ENCODE measurements at places on chromosomes 4 and X. TPM values are rescaled to one million over a fixed set of nuclear protein-coding genes. Genes with fewer than 3 reads are reported as not detected.

Gene FREM3
- total RNA-seq: not detected

Gene ABLIM2
- 2.5 TPM for total RNA-seq

Gene RXFP1
- not detected for total RNA-seq

Gene VSIG4
- 0.11 TPM for total RNA-seq

GRCh38 chr4:168993714-168994510, 16.1 kb downstream of the CBR4 start:
- H3K27me3 ChIP-seq: no peaks in the 10 kb centered on the region
- no peak overlapping the region for H3K27ac ChIP-seq
- no peak overlapping the region for H3K4me3 ChIP-seq
- DNase-seq: no peak
- peaks cover 7% of the 10 kb centered on the region for H3K36me3 ChIP-seq
- no peaks in the 10 kb centered on the region for H3K4me1 ChIP-seq

- H3K4me1 ChIP-seq: no peaks in the 10 kb centered on the region
- no peak for DNase-seq
- H3K4me3 ChIP-seq: no peak overlapping the region
- no peaks in the 10 kb centered on the region for H3K27me3 ChIP-seq
- H3K36me3 ChIP-seq: no peaks in the 10 kb centered on the region
- no peak overlapping the region for H3K27ac ChIP-seq
These were observed 1419.8 kb downstream of the ADGRL3 start for GRCh38 chr4:62619971-62620370.

GRCh38 chrX:108224218-108224617, 132.6 kb downstream of the ATG4A start:
- no peak overlapping the region for H3K4me3 ChIP-seq
- H3K27ac ChIP-seq: no peak overlapping the region
- no peaks in the 10 kb centered on the region for H3K27me3 ChIP-seq
- no peak for DNase-seq
- H3K4me1 ChIP-seq: no peaks in the 10 kb centered on the region
- H3K36me3 ChIP-seq: no peaks in the 10 kb centered on the region

- no peaks in the 10 kb centered on the region for H3K27me3 ChIP-seq
- no peak overlapping the region for H3K4me3 ChIP-seq
- no peak for DNase-seq
- no peaks in the 10 kb centered on the region for H3K36me3 ChIP-seq
These were observed 99.5 kb upstream of the FAM9B start for GRCh38 chrX:9133426-9133825.

- no peak for DNase-seq
- H3K4me3 ChIP-seq: no peak overlapping the region
These were observed 1.9 kb downstream of the TSPYL2 start for GRCh38 chrX:53084043-53084570.

DNA sequence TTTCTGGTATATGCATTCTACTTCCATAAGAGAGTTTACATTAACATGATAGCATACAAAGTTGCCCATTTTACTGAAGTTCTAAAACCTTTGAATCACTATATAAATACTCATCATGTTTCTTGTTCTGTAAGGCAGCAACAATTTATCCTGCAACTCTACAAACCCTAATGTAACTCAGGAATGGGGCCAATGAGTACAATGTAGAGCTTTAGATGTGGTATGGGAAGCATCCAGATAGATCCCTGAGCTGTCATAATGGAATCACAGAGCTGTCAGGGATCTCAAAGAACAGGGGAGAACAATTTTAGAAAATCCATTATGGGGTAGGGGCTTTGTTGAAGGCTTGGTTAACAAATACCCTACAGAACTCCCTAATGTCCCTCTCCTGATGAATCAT, 88.5 kb downstream of the DCUN1D4 start:
- no peaks in the 10 kb centered on the region for H3K27me3 ChIP-seq
- H3K4me1 ChIP-seq: no peaks in the 10 kb centered on the region
- no peak for DNase-seq
- H3K4me3 ChIP-seq: no peak overlapping the region
- H3K27ac ChIP-seq: no peak overlapping the region
- H3K36me3 ChIP-seq: no peaks in the 10 kb centered on the region

DNA sequence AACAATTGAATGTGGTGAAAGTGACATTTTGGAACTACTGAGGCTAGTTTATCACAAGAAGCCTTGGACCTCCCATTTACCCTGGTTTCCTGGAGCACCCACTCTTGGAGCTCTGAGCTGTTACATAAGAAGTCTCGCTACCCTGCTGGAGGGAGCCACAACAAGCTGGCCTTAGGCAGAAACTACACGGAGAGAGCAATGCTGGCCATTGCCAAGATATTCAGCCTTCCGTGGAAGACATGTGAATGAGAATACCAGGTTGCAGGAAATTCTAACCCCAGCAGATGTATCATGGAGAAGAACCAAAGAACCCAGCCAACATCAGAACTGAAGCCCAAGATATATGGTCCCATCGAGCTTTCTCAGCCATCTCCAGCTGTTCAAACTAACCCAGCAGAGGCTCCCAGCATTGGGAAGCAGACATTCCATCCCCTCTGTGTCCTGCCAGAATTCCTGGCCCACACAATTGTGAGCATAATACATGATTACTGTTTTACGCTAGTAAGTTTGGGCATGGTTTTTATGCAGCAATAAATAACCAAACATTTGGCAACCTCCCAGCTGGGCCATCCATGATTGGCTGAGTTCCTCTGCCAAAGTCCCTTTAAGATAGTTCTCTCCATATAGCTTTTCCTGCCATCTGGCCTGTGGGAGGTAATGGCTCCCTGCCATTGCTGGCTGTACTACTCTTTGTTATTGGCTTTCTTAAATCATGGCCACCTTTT, 17.9 kb upstream of the PDE5A start:
- H3K27ac ChIP-seq: no peak overlapping the region
- peaks cover 9% of the 10 kb centered on the region for H3K27me3 ChIP-seq
- no peak overlapping the region for H3K4me3 ChIP-seq
- H3K36me3 ChIP-seq: no peaks in the 10 kb centered on the region
- no peak for DNase-seq

DNA sequence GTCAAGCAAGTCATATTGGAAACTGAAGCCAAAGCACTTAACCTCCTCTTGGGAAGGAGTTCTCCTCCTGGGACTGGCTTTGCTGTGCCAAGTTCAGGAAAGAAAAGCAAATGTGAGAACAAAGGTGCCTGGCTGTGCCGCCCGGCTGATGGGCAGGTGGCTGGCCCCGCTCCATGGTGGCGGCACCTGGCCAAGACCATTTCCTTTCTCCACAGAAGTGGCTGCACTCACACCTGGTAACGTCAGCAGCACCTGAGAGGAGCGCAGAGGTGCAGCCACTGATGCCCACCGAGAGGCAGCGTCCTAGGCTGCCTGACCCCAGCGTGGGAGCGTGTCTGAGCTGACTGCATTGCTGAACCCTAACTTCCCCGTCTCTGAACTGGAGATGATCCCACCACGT, 54.3 kb downstream of the DCTD start:
- no peaks in the 10 kb centered on the region for H3K27me3 ChIP-seq
- no peaks in the 10 kb centered on the region for H3K36me3 ChIP-seq
- no peaks in the 10 kb centered on the region for H3K4me1 ChIP-seq

- no peak overlapping the region for H3K27ac ChIP-seq
- H3K27me3 ChIP-seq: peaks cover 4% of the 10 kb centered on the region
- no peaks in the 10 kb centered on the region for H3K4me1 ChIP-seq
- no peaks in the 10 kb centered on the region for H3K36me3 ChIP-seq
These were observed 39.1 kb upstream of the NSUN7 start for GRCh38 chr4:40710484-40711254.

All from CD4-positive, alpha-beta T cell (primary cell).